Stimulated activated CD8-positive, alpha-beta memory T cell treated with anti-CD3 and anti-CD28 coated beads, Interleukin-15, amount 100 ng/mL, for 1 hour (primary cell): ENCODE measurements at places on chromosomes 3 and 15.

GRCh38 chr3:81674690-81675089 lies 86.8 kb downstream of the GBE1 start:
- DNase-seq = no peak

GRCh38 chr3:110995461-110996231 lies 76.0 kb upstream of the NECTIN3 start:
- DNase-seq = no peak

- DNase-seq = no peak
Observed at GRCh38 chr3:86989006-86989405, 1.9 kb downstream of the VGLL3 start.

GRCh38 chr3:14602804-14603644 lies 48.5 kb upstream of the CCDC174 start:
- no peak for DNase-seq

GRCh38 chr3:23129817-23130216 lies 73.3 kb upstream of the UBE2E2 start:
- DNase-seq = no peak

GRCh38 chr3:84904816-84905555 lies 53.8 kb upstream of the CADM2 start:
- no peak for DNase-seq

GRCh38 chr3:161187046-161187445 lies 34.1 kb upstream of the NMD3 start:
- DNase-seq = no peak

DNA sequence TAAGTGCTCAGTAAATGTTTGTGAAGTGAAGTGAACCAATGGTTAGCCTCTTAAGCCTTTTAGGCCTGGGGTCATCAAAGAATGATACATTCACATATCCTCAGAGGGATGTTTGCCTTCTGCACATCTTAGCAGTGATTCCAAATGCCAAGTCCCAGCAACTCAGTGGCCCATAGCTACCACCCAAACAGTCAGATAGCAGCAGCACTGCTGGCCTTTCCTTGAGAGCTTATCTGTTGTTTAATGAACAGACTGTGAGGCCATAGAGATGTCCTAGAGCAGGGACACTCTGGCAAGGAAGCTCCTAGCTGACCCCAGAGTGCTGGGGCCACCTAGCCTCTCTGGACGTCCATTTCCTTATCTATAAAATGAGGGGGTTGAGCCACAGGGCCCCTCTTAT lies 86.8 kb downstream of the CYP19A1 start:
- DNase-seq = no peak

DNA sequence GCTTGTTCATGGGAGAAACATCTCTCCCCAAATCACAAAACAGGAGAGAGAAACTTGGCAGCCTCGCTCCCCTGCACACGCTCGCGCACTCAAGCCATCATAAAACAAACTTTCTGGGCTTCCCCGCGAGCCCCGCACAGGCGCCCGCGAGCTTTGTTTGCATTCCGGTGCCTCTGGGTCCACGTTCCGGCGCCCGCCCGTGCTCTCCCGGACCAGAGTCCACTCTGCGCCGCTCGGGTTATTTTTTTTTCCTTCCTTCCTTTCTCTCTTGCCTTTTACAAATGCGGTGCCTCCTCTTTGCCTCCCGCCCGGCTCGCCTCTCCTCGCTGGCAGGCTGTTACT lies 363 bp downstream of the MAGI1 start:
- no peak for DNase-seq

- no peak for DNase-seq
Observed at GRCh38 chr3:160806094-160806493, 50.1 kb downstream of the PPM1L start.

- DNase-seq = no peak
Observed at GRCh38 chr15:46856839-46857502, 860.3 kb upstream of the SEMA6D start.

DNA sequence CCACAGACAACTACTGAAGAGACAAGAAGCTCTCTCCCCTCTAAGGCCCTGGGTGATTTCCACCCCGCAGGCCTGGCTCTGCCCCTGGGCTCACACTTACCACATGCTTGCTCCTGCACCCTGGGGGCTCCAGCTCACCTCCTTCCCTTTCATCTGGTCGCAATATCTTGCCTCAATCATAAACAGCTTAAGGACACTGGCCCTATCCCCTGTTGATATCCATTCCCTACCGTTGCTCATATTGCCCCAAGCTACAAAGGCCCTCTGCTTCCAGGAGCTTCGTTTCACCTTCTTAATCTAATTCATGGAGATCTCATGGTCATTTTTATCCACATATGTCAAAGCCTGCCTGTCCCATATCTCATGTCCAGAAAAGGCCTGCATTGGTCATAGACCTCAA lies 46.0 kb upstream of the TSEN2 start:
- no peak for DNase-seq

DNA sequence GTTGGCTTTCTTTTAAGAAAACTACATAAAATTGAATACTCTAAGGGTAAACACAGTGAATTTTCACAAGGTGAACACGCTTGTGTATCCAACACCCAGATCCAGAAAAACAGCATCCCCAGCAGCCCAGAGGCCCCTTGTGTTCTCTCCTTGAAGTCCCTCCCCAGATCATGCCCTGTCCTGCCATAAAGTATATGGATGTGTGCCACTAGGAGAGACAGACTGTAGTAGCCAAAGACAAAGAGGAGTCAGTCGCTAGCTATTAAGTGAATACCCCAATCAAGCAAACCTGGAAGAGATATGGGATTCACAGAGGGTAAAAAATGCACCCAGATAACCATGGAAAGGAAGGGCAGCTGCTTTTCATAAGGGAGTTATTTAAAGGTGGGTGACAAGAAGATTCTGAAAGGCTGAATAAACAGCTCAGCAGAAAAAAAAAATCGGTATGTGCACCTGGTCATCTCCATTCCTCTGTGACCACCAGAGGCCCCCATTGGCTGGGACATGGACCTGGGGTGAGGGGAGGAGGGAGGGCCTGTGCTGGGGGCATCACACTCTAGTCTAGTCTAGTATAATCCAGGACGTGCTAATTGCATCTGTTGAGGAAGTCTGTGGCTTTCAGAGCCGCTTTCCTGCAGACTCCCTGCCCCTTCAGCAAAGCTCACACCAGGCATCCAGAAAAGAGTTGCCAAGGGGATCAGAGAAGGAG lies 167.3 kb upstream of the NDN start:
- DNase-seq = no peak

- no peak for DNase-seq
Observed at GRCh38 chr15:60916032-60916678, 312.9 kb downstream of the RORA start.

- no peak for DNase-seq
Observed at GRCh38 chr3:66297900-66298299, 77.1 kb downstream of the SLC25A26 start.

DNA sequence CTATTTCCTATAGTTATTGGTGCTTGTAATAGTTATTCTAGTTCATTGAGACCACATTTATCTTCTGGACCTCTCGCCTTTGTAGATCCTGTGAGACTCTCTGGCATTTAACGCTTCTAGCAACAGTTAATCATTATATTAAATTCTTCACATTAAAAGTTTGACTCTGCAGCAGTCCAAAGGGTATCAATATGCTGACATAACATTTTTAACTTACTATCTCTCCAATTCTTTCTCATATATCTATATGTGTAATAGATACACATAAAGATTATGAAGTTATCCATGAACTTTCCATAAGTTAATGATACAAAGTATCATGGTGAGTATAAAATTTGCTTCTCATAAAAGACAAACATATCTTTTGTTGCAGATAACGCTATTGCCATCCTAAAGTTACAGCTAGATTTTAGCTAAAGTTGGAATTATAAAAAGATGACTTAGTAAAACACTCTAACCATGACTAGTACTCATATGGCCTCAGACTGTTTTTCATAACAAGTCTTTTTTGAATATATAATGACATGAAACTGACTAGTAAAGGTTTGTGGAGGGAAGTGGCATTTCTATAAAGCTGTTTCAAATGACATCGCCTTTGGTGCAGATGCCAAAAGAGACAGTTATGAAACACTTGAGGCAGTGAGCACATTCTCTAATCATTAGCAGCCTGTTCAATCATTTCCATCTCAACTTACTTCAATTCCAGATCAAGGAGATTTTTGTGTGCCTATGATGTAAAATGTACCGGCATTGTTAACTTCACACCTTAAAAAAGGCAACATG lies 379.3 kb upstream of the CBLB start:
- DNase-seq = no peak

DNA sequence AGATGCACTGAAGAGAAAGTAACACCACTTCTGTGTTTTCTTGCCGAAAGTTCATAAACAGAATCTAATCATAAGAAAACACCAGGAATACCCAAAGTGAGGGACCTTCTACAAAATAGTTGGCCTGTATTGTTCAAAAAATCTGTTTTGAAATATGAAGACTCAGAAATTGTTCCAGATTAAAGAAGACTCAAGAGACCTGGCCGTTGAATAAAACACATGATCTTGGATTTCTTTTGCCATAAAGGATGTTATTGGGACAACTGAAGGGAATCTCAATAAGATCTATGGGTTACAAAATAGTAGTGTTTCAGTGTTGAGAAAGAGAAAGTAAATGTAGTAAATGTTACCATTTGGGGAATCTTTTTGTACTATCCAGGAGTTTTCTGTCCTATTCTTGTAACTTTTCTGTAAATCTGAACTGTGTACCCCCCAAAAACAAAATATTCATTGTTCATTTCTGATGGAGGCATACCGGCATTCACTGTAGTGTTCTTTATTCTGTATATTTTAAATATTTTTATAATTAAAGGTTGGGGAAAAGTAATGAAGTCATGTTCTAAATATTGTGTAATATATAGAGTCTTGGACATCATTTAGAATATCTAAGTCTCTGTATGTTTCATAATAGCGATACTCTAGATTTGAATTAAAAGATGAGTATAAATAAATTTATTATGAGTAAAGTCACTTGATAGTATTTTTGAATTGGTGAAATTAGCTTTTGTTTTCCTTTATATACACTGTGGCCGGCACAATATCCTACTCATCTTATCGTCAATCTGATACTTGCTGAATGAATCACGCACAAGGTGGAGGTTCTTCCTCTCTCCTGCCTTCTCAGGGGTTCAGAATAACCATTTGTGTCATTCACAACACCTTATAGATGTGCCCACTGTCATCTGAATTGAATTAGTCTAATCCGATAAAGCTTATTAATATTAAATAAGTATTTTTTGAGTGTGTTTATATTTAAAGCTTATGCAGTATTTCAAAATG lies 66.7 kb downstream of the TRAK1 start:
- DNase-seq = no peak

- no peak for DNase-seq
Observed at GRCh38 chr3:62558549-62559112, 185.3 kb upstream of the FEZF2 start.

DNA sequence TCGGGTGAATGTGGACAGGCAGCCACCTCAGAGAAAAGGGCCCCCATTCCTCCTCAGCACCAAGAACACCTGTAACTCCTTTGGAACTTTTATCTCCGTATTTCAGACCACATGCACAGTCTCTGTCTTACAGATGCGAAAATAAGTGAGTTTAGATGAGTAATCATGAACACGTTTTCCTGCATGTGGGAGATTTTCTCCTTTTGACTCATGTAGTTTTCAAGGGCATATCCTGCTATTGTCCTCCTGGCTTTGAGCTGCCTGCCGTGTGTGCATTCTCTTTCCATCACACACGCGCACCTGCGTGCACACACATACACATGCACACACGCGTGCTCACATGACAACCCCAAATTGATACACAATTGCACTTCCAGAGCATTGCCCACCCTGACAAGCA lies 239.2 kb downstream of the GABRG3 start:
- DNase-seq = no peak

DNA sequence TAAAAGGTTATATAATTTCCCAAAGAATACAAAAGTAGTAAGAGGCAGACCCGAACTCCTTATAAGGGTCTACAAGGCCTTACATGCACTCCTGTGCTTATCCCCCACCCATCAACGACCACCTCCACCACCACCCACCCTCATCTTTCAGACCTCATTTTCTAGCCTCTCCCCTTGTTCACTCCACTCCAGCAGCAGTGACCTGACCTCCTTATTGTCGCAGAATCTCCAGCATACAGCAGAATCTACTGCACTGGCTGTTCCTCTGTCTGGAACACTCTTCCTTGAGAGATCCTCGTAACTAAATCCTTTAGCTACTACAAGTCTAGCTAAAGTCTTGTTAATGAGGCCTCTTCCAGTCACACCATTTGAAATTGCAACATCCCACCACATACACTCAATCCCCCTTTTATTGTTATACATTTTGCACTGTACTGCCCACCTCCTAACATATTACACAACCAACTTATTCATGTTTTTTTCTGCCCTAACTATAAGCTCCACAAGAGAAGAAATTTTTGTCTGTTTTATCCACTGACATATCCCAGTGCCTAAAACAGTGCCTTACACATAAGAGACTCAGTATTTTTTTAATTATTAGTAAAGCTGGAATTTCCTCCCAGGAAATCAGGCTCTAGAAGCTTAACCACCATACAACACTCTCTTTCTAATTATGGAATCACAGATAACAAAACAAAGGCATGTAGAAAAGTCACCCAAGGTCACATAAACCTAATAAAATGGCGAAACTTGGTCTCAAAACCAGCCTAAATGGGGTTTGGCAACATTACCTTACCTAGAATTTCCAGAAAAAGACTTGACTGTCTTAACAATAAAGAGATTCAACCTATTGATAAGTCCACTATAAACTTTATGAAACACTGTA lies 40.2 kb downstream of the ZNF148 start:
- no peak for DNase-seq

DNA sequence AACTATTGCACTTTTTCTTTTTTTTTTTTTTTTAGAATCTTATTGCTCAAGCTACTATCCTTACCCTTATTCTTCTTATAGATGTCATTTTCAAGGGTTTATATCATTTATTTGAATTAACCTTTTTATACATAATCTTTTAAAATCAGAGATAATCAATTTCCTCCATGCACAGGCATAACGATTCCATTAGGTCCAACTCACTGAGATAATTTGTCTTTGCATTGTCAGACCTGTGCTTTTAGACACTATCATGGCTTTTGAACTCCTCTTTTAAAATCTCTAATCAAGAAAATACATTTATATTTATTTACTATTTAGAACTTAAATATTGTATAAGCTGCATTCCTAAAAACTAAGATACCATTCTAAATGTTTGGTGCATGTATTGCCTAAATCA lies 1454.9 kb downstream of the ZPLD1 start:
- DNase-seq = no peak

GRCh38 chr15:48493084-48493762 lies 152.3 kb downstream of the FBN1 start:
- no peak for DNase-seq

GRCh38 chr3:8589880-8590556 lies 54.6 kb downstream of the SSUH2 start:
- DNase-seq = no peak

DNA sequence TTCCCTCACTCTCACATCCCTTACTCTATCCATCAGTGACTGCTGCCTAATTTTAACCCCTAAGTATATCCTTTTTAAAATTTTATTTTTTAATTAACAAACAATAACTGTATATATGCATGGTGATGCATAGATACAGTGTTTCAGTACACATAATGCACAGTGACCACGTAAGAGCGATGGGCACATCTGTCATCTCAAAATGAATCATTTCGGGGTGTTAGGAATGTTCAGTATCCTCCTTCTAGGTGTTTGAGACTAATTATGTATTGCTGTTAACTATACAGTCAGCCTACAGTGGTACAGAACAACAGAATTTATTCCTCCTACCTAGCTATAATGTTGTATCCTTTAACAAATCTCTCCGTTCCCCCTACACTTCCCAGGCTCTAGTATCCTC lies 307.0 kb downstream of the FOXP1 start:
- no peak for DNase-seq

- no peak for DNase-seq
Observed at GRCh38 chr3:99551520-99551919, 86.9 kb upstream of the COL8A1 start.
